Neuronal stem cell (in vitro differentiated cells): ENCODE measurements at places on chromosomes 2 and 18.

- DNase-seq: no peak
These were observed 151.8 kb downstream of the ANKRD30BL start for GRCh38 chr2:132009874-132010521.

GRCh38 chr2:100292022-100292580 lies 30.2 kb downstream of the LONRF2 start:
- DNase-seq: no peak

- no peak for DNase-seq
These were observed 78.0 kb upstream of the WIPF1 start for GRCh38 chr2:174675615-174676014.

GRCh38 chr18:63321291-63321690 lies 1.7 kb upstream of the BCL2 start:
- DNase-seq: no peak

DNA sequence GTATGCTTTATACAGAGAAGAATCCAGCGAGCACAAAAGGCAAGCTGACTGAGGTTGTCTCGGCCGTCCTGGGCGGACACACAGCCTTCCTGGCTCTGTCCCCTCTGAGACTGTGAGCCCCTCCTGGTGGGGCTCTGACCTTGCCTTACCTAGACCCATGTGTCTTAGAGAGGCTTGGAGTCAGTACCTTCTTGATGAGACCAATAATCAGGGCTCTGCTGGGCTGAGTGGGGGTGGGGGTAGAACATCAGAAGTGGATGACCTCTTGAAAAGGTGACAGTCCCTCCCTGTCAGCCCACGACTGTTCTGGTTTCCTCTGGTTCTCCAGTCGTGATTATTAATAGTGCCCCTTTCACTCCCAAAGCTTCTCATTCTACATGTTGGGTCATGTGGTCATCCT lies 31.2 kb downstream of the TWIST2 start:
- no peak for DNase-seq

GRCh38 chr2:25324251-25324650 lies 17.5 kb downstream of the DNMT3A start:
- no peak for DNase-seq

- no peak for DNase-seq
These were observed 71.7 kb downstream of the IL1R2 start for GRCh38 chr2:102063487-102063911.

- DNase-seq: no peak
These were observed 148.9 kb downstream of the SOX11 start for GRCh38 chr2:5841126-5841525.

GRCh38 chr2:75548036-75548573 lies 12.6 kb downstream of the EVA1A start:
- DNase-seq: no peak

DNA sequence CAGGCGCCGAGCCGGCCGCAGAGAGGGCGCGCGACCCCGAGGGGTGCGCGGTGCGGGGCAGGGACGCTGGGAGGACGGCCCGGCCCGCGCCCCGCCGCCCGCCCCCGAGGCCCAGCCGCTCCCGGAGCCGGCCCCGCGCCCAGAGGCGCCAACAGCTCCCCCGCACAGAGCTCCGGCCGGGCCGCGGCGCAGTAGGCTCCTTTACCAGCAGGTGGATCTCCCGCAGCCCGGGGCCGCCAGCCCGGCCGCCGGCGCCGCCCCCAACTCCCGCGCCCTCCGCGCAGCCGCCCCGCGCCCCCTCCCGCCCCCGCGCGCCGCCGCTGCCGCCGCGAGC lies 258 bp downstream of the MGAT4A start:
- peak; percentile 57 for DNase-seq

- no peak for DNase-seq
These were observed 151.2 kb upstream of the BOD1L2 start for GRCh38 chr18:56995579-56996188.

DNA sequence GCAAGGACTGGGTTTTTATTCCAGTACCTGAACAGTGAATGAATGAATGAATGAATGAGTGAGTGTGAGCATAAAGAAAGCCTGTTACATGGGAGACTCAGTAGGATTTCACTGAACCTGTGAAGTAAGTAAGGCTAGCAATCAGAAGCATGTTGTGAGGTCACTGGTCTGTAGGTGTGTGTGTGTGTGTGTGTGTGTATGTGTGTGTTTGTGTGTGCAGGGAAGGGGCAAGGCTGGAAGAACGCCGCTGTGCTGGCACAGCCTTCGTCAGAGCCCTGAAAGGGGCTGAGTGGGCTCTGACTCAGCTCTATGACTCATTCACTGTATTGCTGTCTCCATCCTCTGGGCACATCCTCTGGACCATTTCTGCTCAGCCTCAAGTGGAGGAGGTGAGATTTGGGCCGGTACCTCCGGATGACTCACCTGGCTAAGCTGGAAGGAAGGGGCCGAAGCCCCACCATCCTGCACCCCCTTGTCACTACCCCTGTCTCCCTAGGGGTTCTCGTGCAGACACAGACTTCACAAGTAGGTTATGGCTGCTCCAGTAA lies 51.4 kb upstream of the MRPL33 start:
- DNase-seq: no peak

DNA sequence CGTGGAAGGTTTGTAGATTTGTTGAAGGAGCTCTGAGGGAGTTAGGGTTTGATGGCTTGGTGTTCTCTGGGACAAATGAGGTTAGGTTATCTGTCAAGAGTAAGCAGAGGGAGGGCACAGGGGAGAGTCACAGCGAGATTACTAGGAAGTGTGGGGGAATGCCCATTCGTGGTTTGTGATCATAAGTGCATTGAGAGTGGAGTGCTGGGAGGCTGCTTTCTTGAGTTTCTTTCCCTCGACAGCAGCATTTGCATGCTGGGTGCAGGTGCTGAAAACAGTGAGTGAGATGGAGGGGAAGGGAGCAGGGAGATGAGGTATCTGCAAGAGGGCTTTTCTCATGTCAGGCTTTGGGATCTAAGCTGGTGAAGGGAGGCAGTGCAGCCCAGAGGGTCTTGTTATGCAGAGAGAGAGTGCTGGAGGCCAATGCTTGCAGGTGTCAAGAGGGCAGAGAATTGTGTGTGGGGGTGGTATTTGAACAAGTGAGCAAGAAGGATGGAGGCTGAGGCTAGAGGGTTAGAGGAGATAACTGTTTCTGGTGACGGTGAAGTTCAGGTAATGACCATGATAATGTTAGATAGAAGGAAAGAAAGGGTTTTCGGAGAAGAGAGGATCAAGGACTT lies 8.8 kb downstream of the RALB start:
- no peak for DNase-seq

DNA sequence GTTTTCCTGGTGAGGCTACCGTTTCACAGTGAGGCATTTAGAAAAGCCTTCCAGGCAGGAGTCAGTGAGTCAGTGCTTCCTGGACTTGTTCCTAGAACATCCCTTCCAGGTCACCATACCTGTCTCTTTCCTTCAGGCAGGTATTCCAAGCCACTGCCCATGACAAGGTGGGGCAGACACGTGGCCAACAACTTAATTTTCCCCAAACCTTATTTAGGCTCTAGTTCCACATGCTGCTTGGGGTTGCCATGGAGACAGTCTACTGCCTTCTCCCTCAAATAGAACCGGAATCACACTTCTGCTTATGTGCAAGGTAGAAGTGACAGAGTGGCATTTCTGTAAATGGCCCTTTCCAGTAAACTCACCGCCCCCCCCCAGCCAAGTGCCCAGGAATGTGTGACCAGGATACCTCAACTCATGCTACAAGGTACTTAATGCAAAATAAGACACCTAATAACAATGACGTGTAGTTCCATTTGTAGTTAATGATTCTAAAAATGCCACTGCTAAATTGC lies 258.3 kb downstream of the PRKCE start:
- DNase-seq: no peak

GRCh38 chr2:64699712-64700111 lies 46.0 kb upstream of the SERTAD2 start:
- no peak for DNase-seq

- DNase-seq: no peak
These were observed 154.6 kb downstream of the LRRTM1 start for GRCh38 chr2:80149991-80150390.

- DNase-seq: no peak
These were observed 11.5 kb downstream of the PGAP1 start for GRCh38 chr2:196914867-196915460.

GRCh38 chr2:65144571-65144970 lies 14.7 kb upstream of the RAB1A start:
- no peak for DNase-seq

DNA sequence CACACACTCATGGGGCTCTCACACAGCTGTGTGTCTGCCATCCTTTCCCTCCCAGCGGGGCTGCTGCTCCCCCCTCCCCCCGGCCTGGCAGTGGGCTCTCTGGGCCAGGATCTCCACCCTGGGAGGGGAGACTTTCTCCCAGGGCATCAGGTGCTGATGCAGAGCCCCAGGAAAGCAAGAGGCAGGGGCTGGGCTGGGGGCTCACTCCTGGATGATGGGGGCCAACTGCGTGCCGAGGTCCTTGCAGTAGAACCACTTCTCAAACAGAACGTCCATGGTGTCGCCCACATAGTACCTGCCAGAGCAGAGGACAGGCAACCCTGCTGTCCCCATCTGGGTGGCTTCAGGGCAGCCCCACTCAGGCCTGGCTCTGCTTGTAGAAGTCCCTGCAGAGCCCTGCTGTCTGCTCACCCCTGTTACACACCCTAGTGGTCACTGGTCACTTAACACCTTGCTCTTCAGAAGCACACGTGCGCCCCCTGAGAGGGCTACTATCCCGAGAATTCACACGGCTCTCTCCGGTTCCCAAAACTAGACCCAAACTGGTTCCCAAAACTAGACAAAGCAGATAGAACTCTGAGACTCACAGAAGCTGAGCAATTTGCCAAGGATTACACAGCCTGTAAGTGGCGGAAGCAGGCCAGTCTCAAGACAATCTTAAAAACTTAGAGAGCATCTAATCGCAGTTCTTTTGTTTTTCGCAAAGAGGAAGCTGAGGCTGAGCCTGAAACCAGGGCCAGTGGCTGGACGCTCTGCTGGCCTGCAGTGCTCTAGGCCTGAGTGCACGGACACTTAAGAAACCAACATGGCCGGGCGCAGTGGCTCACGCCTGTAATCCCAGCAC lies 6.6 kb upstream of the OXER1 start:
- peak; percentile 45 for DNase-seq

DNA sequence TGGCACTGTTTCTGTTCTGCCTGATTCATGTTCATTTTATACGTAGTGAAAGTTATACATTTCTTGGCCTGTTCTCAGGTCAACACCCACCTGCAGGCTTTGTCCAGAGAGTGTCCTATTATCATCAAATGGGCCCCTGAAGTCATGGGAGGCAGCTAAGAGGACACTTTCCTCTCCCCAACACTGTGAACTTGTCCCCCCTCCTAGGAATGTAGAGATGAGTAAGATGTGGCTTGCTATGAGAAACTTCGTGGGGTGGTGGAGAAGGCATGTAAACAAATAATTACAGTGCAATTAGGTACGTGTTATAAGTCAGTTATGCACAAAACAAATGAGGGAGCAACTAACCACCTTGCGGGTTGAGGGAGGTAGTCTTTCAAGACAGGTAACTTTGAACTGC lies 57.9 kb downstream of the COL4A3 start:
- DNase-seq: no peak

DNA sequence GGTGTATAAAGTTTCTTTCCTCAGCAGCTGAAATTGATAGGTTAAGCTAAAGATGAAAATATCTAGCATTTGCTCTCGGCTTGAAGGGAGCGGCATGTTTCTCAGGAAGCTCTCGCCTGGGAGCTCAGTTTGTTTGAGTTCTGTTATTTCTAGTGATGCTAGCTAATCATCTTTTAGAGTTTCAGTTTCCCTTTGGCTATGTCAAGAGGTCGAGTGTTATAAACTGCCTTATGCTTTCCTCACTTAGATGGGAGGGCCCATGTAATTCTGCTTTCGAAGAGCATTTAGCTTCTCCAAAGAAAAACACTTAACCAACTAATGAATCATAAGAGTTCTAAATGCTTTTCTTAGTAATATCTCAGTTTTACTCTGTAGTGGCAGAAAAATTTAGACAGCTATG lies 33.6 kb downstream of the PLCL1 start:
- DNase-seq: no peak

DNA sequence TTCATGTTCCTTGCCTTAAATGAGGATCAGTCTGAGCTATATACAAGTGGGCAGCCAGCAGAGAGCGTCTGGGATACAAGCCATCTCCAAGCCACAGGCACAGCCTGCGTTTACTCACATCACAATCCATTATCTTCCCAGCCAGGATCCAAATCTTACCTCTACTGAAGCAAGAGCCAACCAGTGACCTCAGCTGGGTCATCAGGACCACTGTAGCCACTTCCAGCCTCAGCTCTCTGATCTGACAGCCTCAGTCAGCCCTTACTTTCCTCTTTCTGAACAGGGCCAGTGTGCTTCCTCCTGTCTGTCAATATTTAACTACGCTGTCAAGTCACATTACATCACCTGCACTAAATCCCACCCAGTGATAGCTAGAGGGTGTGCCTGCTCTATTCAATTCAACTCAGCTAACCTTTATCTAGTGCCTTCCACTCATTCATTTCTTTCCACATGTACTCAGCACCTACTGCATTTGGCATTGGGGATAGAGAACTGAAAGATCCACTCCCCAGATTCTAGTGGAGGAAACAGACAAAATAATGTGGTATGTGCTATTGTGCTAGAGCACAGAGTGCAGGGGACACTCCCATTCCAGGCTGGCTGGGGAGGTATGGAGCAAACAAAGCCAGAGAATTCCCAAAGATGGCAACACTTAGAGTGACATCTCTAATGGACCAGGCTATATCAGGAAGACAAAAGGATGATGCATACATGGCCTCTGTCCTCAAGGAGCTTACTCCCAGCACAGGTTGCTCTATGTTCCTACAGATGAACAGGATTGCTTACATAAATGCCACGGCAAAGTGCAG lies 146.5 kb downstream of the NCKAP5 start:
- peak; percentile 14 for DNase-seq

DNA sequence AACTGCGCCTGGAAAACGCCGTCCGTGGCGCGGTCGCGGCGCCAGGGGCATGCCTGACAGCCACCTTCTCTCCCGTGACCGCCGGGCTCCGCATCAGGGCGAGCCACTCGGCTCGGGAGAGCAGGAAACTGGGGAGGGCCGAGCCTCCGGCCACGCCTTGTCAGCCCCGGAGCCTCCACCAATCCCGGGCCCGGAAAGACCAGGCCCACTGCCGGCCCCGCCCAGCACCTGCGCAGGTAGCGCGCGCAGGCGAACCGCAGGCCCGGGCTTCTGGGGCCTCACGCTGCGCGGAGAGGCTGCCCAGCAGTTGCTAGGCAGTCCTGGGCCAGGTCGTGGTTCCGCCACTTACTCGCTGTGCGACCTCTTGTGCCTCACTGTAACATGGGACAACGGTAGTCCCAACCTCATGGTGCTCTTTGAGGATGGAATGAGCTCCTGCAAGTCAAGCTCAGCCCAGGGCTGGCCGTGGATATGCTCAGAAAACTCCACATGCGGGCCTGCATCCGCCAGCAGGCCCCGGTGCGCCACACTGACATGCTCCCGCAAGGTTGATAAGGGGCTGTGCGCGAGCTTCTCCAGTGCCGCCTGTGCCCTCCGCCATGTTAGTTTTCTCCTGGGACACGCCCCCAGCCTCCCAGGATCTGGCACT lies 97.1 kb downstream of the INHBB start:
- DNase-seq: peak; percentile 23

GRCh38 chr2:35933031-35933430 lies 422.5 kb upstream of the CRIM1 start:
- no peak for DNase-seq

DNA sequence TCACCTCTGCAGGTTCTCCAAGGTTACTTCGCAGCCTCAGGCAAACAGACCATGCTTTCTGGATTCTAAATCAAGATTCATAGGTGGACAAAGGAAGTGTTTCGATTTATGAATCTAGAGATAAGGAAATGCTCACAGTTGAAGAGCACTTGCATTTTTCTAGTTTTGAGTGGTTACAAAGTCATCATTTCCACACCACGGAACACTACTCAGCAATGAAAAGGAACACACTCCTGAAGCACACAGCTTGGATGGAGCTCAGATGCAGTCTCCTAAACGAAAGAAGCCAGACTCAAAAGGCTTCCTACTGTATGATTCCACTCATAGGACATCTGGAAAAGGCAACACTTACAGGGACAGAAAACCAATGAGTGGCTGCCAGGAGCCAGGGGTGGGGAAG lies 31.7 kb downstream of the SDC1 start:
- DNase-seq: no peak
